ENCODE measurements at places on chromosomes 5 and 9. TPM values are rescaled to one million over a fixed set of nuclear protein-coding genes. Genes with fewer than 3 reads are reported as not detected.

DNA sequence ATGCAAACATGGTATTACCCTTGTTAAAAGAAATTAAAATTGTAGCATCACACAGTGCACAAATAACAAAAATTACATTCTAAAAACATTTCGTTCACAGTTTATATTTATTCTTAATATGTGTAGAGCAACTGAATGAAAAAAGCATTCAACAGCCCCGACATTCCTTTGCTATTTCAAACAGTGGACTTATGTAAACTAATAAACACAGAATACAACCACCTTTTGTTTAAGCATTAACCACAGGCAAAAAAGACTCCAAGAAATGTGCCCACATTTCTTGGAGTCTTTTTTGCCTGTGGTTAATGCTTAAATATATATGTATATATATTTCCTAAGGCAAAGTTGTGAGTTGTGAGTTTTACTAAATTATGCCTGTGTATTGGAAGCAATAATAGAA lies 532.5 kb upstream of the DAP start:
- H3K36me3 ChIP-seq: no peaks in the 10 kb centered on the region
- H3K4me1 ChIP-seq: no peaks in the 10 kb centered on the region
- no peak for DNase-seq
- H3K27me3 ChIP-seq: no peaks in the 10 kb centered on the region
- no peak overlapping the region for H3K4me3 ChIP-seq

- H3K4me1 ChIP-seq: no peaks in the 10 kb centered on the region
- no peak overlapping the region for H3K4me3 ChIP-seq
- H3K27me3 ChIP-seq: no peaks in the 10 kb centered on the region
- DNase-seq: no peak
- H3K36me3 ChIP-seq: no peaks in the 10 kb centered on the region
These were observed 36.0 kb upstream of the NOTCH1 start for GRCh38 chr9:136581614-136582447.

GRCh38 chr5:137199966-137200365 lies 299.2 kb downstream of the SPOCK1 start:
- no peaks in the 10 kb centered on the region for H3K36me3 ChIP-seq
- peaks cover 32% of the 10 kb centered on the region for H3K4me1 ChIP-seq
- peak overlapping the region; percentile 29 for H3K27ac ChIP-seq
- H3K27me3 ChIP-seq: no peaks in the 10 kb centered on the region
- DNase-seq: peak; percentile 83

DNA sequence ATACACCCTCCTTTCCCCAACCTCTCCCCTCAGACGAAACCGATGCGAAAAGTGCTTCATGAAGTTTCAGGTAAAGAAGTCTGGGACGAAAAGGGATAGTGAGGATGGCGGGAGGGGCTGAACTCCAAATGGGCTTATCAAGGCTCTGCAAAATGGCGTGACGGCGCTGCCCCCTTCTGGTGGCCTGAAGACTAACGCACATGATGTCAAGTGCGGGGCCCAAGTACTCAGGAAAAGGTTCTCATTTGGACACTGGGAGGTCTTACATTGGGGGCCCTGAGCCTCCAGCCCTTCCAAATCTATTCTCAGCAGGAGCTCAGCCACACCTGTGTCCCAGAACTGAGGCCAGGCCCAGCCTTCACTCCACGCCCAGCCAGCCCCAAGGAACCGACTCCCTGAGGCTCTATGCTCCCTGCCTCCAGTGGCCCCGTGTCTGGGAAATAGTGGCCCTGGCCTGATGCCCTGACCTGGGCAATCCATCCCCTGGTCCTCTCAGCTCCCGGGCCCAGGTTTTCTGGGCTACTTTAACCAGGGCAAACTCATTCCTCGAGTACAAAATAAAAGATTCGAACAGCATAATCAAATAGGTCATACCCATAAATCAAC lies 119.9 kb downstream of the KCNIP1 start:
- H3K36me3 ChIP-seq: no peaks in the 10 kb centered on the region
- H3K4me1 ChIP-seq: no peaks in the 10 kb centered on the region
- DNase-seq: peak; percentile 69
- no peak overlapping the region for H3K27ac ChIP-seq

- no peaks in the 10 kb centered on the region for H3K36me3 ChIP-seq
- DNase-seq: no peak
- H3K4me3 ChIP-seq: no peak overlapping the region
- no peak overlapping the region for H3K27ac ChIP-seq
- H3K4me1 ChIP-seq: no peaks in the 10 kb centered on the region
- no peaks in the 10 kb centered on the region for H3K27me3 ChIP-seq
These were observed 61.8 kb upstream of the CEMIP2 start for GRCh38 chr9:71830153-71830552.

DNA sequence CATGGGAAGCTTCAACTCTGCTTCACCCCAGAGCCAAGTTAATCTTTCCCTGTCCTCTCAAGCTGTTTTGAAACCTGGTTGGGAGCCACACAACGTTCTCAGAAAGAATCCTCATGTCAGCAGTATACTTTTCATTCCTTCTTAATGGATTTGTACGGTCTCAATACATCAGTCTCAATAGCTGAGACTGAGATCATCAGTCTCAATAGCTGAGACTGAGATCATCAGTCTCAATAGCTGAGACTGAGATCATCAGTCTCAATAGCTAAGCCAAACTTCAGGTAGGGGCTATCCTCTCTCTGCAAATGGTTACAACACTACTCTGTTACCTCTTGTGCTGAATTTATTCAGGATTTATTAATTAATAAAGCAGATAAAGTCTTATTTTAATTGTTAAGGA lies 1317.4 kb upstream of the CDH9 start:
- H3K4me1 ChIP-seq: no peaks in the 10 kb centered on the region
- no peaks in the 10 kb centered on the region for H3K27me3 ChIP-seq
- no peak overlapping the region for H3K4me3 ChIP-seq
- no peak overlapping the region for H3K27ac ChIP-seq

GRCh38 chr5:131628990-131629389 lies 6.0 kb downstream of the RAPGEF6 start:
- H3K4me3 ChIP-seq: no peak overlapping the region
- 0 out of 2 replicates have a peak overlapping the region, but pooled peaks have one; percentile 13 for H3K27ac ChIP-seq
- peaks cover 33% of the 10 kb centered on the region for H3K4me1 ChIP-seq
- peak; percentile 68 for DNase-seq
- H3K36me3 ChIP-seq: no peaks in the 10 kb centered on the region
- H3K27me3 ChIP-seq: no peaks in the 10 kb centered on the region

DNA sequence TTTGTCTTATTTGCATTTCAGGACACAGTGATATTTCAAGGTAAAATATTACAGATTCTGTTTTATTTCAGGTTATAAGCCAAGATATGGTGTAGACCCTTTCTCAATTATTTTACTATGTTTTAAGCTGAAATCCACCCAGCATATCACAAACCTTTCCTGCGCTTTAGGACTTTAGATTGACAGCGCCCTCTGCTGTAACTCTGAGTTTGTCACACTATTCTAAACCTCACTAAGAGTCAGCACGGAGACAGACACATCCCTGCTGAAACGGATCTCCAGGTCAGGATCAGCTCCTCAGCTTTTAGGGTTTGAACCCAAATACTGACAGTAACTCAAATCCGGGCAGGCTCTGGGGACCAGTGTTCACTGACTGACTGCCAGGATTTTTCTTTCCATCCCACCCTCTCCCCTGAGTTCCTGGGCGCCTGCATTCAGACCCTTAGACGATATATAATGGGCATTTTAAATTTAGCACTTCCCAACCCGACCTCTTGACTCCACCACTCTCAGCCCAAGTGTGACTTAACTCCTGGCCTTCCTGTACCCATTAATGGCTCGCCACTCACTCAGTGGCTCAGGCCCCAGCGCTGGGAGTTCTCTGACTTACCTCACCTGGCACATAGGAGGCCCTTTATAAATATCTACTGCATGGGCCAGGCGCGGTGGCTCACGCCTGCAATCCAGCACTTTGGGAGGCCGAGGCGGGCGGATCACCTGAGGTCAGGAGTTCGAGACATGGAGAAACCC lies 33.5 kb downstream of the TLX3 start:
- no peaks in the 10 kb centered on the region for H3K36me3 ChIP-seq
- no peaks in the 10 kb centered on the region for H3K4me1 ChIP-seq
- no peaks in the 10 kb centered on the region for H3K27me3 ChIP-seq
- no peak overlapping the region for H3K27ac ChIP-seq

GRCh38 chr9:114112778-114113584 lies 13.9 kb upstream of the KIF12 start:
- H3K36me3 ChIP-seq: no peaks in the 10 kb centered on the region
- peak; percentile 76 for DNase-seq
- peaks cover 27% of the 10 kb centered on the region for H3K4me1 ChIP-seq
- no peak overlapping the region for H3K27ac ChIP-seq
- peaks cover 9% of the 10 kb centered on the region for H3K27me3 ChIP-seq
- no peak overlapping the region for H3K4me3 ChIP-seq

DNA sequence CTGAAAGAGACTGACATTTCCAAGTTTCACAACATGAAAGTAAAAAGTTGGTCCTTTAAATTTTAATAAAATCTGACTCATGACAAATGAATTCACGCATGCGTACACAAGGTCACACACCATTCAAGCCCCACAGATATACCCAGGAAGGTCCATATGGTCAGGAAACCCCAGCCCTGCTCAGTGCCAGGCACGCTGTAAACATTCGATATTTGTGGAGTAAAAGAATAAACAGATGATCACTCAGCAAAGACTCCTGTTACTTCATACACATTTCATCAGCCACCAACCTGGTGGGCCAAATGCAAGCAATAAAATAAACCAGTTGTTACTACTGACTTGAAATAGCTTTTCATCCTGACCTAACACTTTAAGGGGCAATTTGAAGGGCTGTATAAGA lies 158.0 kb upstream of the RETREG1 start:
- H3K27me3 ChIP-seq: no peaks in the 10 kb centered on the region
- H3K27ac ChIP-seq: peak overlapping the region; percentile 75
- no peak for DNase-seq
- peaks cover 21% of the 10 kb centered on the region for H3K36me3 ChIP-seq
- no peak overlapping the region for H3K4me3 ChIP-seq

- peak; percentile 3 for DNase-seq
- H3K27me3 ChIP-seq: no peaks in the 10 kb centered on the region
- H3K36me3 ChIP-seq: no peaks in the 10 kb centered on the region
- no peak overlapping the region for H3K27ac ChIP-seq
- H3K4me3 ChIP-seq: no peak overlapping the region
- no peaks in the 10 kb centered on the region for H3K4me1 ChIP-seq
These were observed 86.3 kb upstream of the IRX1 start for GRCh38 chr5:3509290-3509689.

GRCh38 chr5:180135128-180135955 lies 63.8 kb upstream of the RNF130 start:
- no peaks in the 10 kb centered on the region for H3K36me3 ChIP-seq
- peaks cover 7% of the 10 kb centered on the region for H3K27me3 ChIP-seq
- H3K27ac ChIP-seq: no peak overlapping the region

- H3K4me1 ChIP-seq: peaks cover 12% of the 10 kb centered on the region
- H3K36me3 ChIP-seq: no peaks in the 10 kb centered on the region
- peak overlapping the region; percentile 23 for H3K27ac ChIP-seq
- H3K27me3 ChIP-seq: no peaks in the 10 kb centered on the region
- DNase-seq: peak; percentile 77
- no peak overlapping the region for H3K4me3 ChIP-seq
These were observed 186.6 kb upstream of the PANK3 start for GRCh38 chr5:168765551-168766425.

- H3K4me3 ChIP-seq: peak overlapping the region; percentile 77
- peaks cover 37% of the 10 kb centered on the region for H3K4me1 ChIP-seq
- H3K27me3 ChIP-seq: no peaks in the 10 kb centered on the region
- no peak overlapping the region for H3K27ac ChIP-seq
- DNase-seq: peak; percentile 46
- H3K36me3 ChIP-seq: no peaks in the 10 kb centered on the region
These were observed 12.6 kb downstream of the IRX2 start for GRCh38 chr5:2738700-2739359.

GRCh38 chr9:38651400-38652042 lies 31.1 kb upstream of the ANKRD18A start:
- H3K36me3 ChIP-seq: no peaks in the 10 kb centered on the region
- H3K4me1 ChIP-seq: no peaks in the 10 kb centered on the region
- H3K4me3 ChIP-seq: no peak overlapping the region
- no peak for DNase-seq
- H3K27ac ChIP-seq: no peak overlapping the region

- H3K27me3 ChIP-seq: no peaks in the 10 kb centered on the region
- peaks cover 20% of the 10 kb centered on the region for H3K4me1 ChIP-seq
- H3K36me3 ChIP-seq: peaks cover 5% of the 10 kb centered on the region
- H3K4me3 ChIP-seq: no peak overlapping the region
- no peak for DNase-seq
These were observed 49.7 kb upstream of the NCS1 start for GRCh38 chr9:130122456-130122855.

- DNase-seq: no peak
- no peaks in the 10 kb centered on the region for H3K27me3 ChIP-seq
- H3K4me1 ChIP-seq: peaks cover 5% of the 10 kb centered on the region
- H3K27ac ChIP-seq: no peak overlapping the region
- H3K36me3 ChIP-seq: peaks cover 27% of the 10 kb centered on the region
- H3K4me3 ChIP-seq: no peak overlapping the region
These were observed 154.3 kb downstream of the GIN1 start for GRCh38 chr5:102965653-102966052.

- H3K4me1 ChIP-seq: no peaks in the 10 kb centered on the region
- no peak overlapping the region for H3K27ac ChIP-seq
- no peaks in the 10 kb centered on the region for H3K36me3 ChIP-seq
- no peaks in the 10 kb centered on the region for H3K27me3 ChIP-seq
These were observed 12.0 kb upstream of the CPLX2 start for GRCh38 chr5:175859422-175859821.

DNA sequence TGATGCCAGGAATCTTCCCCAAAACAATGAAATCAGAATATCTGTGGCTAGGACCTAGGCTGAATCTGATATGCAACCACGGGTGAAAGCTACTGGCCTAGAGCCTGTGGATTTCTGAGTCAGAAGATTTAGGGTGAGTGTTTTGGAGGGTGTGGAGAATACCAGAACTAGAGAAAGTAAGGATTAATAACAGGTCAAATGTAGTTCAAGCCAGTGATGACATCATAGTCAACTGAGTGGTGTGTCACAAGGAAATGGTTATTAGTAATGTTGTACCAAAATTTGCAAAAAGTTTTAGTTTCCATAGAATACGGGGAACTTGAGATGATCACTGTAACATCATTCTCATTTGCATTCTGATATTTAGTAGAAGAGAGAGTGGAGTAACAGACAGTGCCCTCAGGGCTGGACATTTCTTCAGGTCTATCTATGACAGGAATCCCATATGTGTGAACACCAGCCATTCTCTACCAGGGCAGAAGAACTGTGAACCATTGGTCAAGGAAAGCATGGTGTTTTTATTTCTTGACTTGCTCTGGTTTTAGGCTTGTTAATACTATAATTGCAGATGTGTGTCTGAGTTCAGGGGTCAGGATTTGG lies 3.7 kb downstream of the GALNT12 start:
- H3K4me1 ChIP-seq: peaks cover 25% of the 10 kb centered on the region
- DNase-seq: peak; percentile 96
- no peaks in the 10 kb centered on the region for H3K27me3 ChIP-seq
- H3K36me3 ChIP-seq: no peaks in the 10 kb centered on the region
- H3K27ac ChIP-seq: peak overlapping the region; percentile 61

- H3K27ac ChIP-seq: no peak overlapping the region
- no peaks in the 10 kb centered on the region for H3K36me3 ChIP-seq
- H3K27me3 ChIP-seq: peaks cover 6% of the 10 kb centered on the region
- H3K4me3 ChIP-seq: no peak overlapping the region
These were observed 204.3 kb upstream of the KLF9 start for GRCh38 chr9:70618784-70619183.

GRCh38 chr5:158553195-158553961 lies 546.3 kb downstream of the EBF1 start:
- 0 out of 2 replicates have a peak overlapping the region, but pooled peaks have one; percentile 4 for H3K4me3 ChIP-seq
- peaks cover 18% of the 10 kb centered on the region for H3K4me1 ChIP-seq
- no peaks in the 10 kb centered on the region for H3K27me3 ChIP-seq

CCNJL gene
- not detected for total RNA-seq

FAM221B gene
- not detected for total RNA-seq

UBQLN1 gene
- 92.7 TPM for total RNA-seq

NMUR2 gene
- not detected for total RNA-seq

ADGRD2 gene
- total RNA-seq: not detected

LHFPL2 gene
- total RNA-seq: 14.4 TPM

NRG2 gene
- total RNA-seq: not detected

OR5C1 gene
- not detected for total RNA-seq

THBS4 gene
- total RNA-seq: 0.43 TPM
